ENCODE measurements at places on chromosomes 2 and 18.

- DNase-seq, result no peak
Measured at GRCh38 chr18:23365602-23366001, 87.5 kb upstream of the RIOK3 start.

DNA sequence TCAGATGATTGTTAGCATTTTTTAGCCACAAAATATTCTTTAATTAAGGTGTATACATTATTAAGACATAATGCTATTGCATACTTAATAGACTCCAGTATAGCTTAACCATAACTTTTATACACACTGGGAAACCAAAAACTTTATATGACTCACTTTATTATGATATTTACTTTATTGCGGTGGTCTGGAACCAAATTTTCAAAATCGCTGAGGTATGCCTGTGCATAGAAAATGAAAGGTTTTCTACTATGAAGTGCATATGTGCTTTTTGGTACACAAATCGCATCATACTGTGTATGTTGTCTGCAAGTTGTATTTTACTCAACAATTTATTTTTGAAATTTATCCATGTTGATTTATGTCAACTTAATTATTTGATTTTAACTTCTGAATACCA, 875.1 kb downstream of the SLC4A3 start:
- no peak for DNase-seq

- no peak for DNase-seq
Measured at GRCh38 chr2:112923237-112923966, 12.4 kb downstream of the IL37 start.

- DNase-seq, result no peak
Measured at GRCh38 chr2:229417916-229418315, 146.8 kb upstream of the PID1 start.

DNA sequence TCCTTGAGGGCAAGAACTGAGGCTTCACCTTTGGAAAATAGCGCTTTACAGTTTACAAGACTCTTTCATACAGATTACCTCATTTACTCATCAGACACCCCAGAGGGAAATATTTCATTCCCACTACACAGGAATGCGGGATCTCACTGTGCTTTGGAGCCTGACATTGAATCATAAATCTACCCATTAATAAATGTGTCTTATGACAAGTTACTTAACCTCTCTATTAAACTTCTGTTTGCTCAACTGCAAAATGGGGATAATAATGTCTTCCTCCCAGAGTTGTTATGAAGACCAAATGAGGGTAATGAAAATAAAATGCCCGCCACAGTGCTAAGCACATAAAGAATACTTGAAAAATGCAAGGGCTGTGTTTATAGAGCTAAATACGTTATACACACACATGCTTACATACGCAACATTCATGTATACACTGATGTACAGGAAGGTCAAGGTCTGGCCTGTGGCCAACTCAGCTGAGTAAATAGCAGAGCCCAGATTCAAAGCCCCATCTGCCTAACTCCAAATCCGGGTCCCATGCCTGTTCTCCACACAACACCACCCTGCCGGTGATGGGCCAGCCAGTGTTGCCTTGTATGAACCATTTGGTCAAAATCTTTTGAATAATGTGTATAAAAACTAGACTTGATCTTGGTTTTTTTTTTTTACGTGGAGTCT, 77.8 kb upstream of the STPG4 start:
- DNase-seq, result no peak

DNA sequence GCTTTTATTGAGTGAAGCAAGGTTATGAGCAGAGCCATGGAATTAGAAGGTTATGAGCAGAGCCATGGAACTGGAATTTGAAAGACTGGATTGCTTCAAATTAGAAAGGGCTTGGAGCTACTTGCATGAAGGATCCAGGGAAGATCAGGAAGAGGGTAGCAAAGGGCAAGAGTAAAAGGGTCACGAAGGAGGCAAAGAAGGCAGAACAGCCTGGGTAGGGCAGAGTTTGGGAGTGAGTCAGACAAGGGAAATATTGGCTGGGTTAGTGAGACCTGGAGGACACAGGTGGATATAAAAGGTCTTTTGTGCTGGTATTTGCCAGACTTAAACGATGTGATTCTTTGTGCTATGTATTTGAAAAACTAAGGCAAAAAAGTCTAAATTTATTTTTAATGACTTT, 65.0 kb downstream of the SEMA4F start:
- no peak for DNase-seq

DNA sequence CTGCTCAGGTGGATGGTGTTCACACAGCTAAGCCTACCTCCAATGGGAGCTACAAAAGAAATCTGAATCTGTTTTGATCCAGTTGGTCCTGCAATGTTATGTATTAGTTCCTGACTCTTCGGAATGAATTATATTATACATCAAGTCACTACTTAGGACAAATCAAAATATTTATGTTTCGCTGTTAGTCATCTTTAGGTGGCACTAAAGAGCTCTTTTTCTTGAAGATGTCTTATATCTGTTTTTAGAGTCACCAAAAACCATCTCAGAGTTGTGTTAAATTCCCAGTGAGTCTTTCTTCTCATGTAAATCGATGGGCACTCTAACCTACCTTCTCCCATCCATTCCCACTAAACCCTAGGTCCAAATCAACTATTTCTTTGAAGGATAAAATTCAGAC, 2.2 kb downstream of the DNER start:
- DNase-seq, result no peak

DNA sequence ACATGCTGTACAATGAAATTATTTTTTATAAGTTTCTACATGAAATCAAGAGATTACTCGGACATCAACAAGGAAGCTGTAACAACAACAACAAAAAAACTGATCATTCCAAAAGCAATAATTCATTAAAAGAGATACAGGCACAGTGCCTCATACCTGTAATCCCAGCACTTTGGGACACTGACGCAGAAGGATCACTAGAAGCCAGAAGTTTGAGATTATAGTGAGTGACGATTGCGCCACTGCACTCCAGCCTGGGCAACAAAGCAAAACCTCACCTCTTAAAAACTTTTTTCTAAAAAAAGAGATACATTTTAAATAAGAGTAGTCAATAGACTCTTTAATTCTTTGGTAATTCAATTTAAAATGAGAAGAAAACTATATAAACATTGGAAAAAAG, 364.3 kb downstream of the TNS1 start:
- no peak for DNase-seq

GRCh38 chr2:152067823-152068222, 31.0 kb downstream of the CACNB4 start:
- DNase-seq, result no peak

DNA sequence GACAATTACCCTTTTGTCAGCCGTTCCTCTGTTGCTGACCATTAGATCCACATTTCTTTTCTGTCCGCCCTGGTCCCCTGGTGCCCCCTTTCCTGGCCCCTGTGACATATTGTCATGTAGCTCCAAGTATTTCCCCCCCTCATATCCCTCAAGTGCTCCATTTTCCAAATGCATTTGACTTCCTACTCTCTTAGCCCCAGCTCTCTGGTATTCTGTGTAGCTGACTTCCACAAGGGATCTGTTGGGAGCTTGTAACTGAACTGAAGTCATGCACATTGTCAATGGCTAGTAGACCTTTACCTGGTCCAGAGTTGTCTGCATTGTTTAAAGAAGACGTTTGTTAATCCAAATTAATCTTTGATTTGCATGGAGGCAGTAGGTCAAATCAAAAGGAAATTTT, 34.8 kb downstream of the LIPG start:
- DNase-seq, result no peak

DNA sequence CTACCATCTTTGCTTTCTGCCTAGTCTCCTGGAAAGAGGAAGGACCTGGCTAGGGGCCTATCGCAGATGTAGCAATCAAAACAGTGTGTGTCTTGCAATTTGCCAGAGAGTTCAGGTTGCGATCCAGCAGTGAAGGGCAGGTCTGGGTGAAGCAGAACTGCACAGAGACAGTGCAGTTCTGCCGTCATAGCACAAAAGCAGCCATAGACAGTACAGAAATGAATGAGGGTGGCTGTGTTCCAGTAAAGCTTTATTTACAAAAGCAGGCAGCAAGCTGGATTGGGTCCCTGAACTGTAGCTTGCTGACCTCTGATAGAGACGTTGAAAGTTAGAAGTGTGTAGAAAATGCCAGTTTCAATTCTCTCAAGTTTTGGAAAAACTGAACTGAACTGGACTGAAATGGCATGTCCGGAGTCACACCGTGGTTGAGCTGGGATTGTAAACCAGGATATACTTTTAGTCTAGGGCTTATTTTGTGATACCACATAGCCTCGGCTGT, 186.8 kb downstream of the LTBP1 start:
- no peak for DNase-seq

DNA sequence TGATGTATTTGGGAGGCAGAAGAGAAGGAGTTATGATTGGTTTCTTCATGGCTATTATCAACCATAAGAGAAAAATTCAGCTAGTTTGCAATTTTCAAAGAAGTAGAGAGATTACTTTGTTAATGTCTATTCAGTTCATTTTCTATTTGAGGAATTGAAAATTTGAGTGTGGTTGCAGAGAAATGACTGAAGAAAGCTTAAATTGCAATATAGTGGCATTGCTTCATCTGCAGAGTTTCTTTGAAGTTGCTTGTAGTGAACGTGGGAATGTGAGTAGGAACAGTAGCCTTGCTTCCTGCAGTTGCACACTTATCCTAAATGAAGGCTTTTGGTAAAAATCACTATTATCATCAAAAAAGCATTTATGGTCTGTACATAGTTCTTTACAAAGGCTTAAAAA, 14.7 kb upstream of the CYRIA start:
- no peak for DNase-seq

- DNase-seq, result no peak
Measured at GRCh38 chr2:125554956-125555355, 1101.0 kb upstream of the GYPC start.

DNA sequence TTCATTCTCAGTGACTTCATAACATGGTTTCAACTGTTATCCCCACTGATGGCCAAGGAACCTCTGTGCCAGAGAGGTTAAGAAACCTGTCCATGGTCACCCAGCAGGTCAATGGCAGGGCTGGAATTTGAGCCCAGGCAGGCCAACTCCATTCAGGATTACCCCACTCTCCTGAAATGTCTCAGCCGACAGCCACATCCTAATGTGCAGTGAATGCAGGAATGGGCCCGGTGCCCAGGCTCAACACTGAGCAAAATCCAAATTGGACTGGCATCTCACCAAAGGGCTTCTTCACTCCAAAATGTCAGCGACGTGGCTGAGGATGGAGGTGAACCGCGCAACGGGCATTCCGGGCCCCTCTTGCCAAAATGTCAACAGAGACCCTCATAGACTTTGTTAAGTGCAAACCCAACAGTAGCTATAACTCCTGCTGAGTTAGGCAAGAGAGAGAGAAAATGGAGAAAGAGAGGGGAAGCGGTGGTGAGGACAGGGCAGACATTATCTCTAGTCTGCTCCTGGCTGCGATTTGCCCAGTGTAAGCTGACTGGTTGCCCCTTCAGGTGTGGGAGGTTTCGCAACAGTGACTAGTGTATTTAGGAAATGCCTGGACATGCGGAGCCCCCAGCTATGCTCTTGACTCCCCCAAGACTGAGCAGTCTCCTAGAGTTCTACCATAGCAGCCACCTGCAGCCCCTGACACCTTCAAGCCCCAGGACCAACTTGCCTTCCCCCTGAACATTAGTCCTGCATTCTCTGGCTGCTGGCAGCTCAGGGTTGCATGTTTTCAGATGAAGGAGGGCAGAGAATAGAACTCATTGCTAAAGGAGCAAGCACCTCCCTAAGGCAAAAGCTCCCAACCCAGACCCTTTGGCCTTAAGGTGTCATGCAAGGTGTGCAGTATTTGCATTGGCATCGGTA, 167.7 kb downstream of the ANAPC1 start:
- DNase-seq, result no peak

GRCh38 chr18:63539904-63540510, 2.2 kb upstream of the SERPINB12 start:
- no peak for DNase-seq

DNA sequence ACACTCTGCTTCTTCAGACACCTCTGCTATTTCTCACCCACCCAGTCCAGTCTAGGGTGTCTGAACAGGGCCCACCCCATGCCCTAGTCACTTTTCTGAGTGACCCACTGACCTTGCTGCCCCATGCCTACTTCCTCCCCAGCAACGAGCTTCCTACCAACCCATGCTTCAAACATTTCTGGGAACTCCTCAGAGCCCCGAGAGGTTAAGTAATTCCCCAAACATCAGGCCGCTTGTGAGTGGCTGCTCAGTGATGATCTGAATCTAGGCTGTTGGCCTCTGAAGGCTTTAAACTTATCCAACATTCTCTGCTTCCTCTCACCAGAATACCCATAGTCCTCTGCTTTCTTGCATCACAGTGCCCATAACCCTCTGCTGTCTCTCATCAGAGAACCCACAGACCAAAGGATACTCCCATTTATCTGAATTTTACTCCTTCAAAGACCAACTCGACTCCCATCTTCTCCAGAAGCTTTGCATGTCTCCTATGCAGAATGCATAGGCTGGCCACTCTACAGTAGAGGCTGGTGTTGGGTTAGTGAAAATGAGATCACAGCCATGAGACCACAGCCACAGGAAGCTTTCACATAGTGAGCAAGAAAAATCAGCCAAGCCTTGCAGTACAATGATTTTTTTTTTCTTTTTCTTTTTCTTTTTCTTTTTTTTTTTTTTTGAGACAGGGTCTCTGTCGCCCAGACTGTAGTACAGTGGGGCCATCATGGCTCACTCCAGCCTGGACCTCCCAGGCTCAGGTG, 309.5 kb upstream of the LYPD1 start:
- DNase-seq, result no peak

DNA sequence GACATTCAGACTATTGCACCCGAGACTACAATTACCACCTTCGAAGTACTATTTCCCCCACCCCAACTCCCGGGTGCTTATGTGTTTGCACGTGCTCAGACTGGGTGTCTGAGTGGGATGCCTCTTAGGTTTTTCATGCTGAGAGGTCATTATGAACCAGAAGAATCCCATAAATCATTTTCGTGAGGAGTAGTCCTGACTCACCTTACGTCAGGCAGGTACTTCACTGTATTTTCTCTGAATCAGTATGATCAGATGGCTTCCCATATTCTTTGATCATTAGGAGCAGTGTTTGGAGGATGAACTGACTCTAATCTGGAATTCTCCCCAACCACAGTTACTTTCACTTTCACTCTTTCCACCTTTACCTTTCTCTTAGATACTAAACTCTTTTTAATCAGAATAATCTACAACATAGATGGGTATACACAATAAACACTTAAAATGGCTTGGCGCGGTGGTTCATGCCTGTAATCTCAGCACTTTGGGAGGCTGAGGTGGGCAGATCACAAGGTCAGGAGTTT, 38.4 kb upstream of the STAT4 start:
- DNase-seq, result no peak

DNA sequence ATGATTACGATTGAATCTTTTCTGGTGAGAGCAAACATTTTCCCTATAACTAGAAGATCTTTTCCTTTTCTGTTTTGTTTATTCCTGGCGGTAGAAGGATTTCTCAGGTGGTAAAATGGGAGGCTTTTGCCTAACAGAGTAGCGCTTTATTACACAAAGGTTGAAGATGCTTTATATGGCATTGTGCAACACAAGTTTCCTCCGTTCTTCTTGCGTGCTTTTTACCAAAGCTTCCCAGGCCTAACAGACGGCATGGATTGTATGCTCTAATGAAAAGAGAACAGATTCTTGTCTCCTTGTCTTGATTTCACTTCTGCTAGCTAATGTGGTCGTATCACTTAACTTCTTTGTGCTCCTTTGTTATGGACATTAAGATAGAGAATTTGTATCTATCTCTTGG, 43.8 kb downstream of the MYO1B start:
- DNase-seq, result no peak

GRCh38 chr2:230434677-230435324, 18.8 kb downstream of the SP100 start:
- no peak for DNase-seq
